SK-N-SH (cell line): ENCODE measurements at places on chromosomes 4 and X.

- DNase-seq: no peak
Measured at GRCh38 chr4:166823848-166824247, 410.4 kb downstream of the SPOCK3 start.

DNA sequence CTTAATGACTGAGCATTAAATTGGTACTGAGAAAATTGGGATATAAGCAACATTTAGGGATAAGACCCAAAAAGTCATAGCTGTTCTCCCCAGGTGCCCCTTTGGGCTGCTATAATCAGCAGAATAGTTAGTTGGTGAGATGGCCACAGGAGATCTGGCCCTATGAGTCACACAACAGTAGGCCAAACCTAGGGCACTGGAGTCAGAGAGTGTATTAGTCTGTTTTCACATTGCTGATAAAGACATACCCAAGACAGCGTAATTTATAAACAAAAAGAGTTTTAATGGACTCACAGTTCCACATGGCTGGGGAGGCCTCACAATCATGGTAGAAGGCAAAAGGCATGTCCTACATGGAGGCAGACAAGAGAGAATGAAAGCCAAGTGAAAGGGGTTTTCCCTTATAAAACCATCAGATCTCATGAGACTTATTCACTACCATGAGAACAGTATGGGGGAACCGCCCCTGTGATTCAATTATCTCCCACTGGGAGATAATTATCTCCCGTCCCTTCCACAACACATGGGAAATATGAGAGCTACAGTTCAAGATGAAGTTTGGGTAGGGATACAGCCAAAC lies 338.3 kb upstream of the NR3C2 start:
- no peak for DNase-seq

DNA sequence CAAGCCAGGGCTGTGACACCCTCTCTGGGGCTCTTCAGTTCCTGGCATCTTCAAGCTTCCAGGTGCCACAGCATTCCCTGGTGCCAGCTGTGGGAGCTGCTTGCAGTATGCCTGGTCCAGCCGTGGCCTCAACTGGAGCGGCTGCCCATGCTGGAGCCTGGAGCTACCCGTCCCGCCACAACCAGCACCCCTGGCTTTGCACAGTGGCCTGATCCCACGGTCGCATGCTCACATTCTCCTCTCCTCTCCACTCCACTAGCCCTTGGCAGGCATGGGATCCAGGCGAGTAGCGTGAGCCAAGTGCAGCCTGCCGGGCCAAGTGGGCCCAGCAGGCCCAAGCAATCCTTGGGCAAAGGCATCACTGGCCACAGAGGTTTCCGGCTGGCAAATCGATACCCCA lies 81.7 kb downstream of the PPP4R3C start:
- no peak for DNase-seq

- no peak for DNase-seq
Measured at GRCh38 chr4:27463816-27464215, 603.2 kb downstream of the STIM2 start.

DNA sequence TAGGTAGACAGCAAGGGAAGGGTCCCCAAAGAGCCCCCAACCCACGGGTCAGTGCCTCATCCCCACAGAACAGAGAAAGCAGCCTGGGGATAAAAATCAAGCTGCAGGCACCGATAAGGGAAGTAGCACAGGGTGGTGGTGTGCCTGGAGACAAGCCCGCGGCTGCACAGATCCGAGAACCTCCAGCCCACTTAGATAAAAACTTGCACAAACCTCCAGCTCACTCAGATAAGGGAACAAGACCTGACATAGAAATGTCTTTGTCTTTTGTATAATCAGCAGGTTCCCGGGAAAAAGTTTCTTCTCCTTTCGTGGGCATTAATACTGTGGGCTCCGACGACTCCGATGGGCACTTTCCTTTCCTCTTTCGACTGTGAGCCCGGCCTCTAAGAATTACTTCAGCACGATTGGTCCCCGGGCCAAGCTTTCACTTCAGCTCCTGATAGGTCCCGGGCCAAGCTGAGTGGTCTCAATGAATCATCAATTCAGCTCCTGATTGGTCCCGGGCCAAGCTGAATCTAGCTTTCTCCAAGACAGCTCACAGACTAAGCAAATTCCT lies 32.4 kb downstream of the PRDX4 start:
- no peak for DNase-seq

DNA sequence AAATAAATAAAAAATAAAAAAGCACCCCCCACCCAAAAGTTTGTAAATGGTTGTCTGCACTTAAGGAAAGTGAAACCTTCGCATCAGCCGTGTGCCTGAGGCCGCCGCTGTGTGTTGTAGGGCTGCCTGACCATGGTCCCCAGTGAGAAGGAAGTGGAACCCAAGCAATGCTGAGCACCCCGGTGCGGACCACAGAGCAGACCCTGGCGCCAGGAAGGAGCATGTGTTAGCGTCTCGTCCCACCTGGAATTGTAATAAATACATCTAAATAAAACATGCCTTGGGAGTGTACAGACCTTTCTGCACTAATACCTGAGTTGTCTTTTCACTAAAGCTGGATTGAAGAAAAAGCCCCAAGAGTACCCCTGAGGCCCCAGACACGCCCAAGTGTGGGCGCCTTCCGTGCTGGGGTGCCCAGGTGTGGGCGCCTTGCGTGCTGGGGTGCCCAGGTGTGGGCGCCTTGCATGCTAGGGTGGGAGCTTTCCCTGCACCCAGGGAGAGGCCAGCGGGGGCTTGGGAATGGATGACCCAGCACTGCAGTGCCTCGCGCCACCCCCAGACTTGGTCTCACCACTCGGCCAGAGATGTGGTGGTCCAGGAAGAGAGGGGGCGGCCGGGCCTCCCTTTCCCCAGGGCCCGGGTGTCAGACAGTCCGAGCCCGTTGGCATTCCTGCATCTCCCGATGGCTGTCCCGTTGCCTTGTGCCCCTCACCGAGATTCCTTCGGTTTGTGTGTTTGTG lies 33.7 kb downstream of the HTT-AS start:
- DNase-seq: no peak

DNA sequence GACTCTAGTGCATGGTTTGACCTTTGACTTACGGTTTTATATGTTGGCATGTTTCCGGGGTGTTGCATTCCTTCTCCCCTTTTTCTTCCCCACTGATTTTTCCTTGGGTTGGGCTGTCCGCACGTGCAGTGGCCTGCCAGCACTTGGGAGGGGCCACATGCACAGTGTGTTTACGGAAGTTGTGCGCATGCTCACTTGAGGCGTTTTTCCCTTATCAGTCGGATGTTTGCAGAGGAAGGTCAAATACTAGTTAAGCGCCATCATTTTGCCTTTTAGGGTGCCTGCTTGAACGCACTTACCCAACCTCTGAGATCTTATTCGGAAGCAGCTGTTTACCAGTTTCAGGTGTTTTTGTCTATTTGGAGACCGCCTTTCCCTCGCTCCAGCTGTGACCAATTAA lies 653.9 kb upstream of the AADAT start:
- DNase-seq: no peak

DNA sequence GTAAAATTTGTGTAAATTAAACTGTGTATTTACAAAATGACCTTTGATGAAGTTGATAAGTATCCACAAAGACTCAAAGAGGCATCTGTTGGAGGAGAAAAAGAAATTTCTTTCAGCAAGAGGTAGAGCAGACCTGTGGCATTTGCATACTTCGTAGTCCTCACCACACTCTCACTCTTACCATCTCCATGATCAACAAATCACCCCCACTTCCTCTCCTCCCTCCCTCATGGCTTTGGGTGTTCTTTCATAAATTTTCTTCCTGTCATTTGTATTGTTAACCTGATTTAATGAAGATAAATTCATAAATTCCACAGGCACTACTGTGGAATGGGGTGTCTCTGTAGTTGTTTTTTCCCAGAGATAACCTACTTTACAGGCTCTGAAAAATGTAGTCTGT lies 366.5 kb downstream of the ZNF674 start:
- no peak for DNase-seq

- DNase-seq: no peak
Measured at GRCh38 chrX:10649265-10649664, 28.9 kb upstream of the MID1 start.

DNA sequence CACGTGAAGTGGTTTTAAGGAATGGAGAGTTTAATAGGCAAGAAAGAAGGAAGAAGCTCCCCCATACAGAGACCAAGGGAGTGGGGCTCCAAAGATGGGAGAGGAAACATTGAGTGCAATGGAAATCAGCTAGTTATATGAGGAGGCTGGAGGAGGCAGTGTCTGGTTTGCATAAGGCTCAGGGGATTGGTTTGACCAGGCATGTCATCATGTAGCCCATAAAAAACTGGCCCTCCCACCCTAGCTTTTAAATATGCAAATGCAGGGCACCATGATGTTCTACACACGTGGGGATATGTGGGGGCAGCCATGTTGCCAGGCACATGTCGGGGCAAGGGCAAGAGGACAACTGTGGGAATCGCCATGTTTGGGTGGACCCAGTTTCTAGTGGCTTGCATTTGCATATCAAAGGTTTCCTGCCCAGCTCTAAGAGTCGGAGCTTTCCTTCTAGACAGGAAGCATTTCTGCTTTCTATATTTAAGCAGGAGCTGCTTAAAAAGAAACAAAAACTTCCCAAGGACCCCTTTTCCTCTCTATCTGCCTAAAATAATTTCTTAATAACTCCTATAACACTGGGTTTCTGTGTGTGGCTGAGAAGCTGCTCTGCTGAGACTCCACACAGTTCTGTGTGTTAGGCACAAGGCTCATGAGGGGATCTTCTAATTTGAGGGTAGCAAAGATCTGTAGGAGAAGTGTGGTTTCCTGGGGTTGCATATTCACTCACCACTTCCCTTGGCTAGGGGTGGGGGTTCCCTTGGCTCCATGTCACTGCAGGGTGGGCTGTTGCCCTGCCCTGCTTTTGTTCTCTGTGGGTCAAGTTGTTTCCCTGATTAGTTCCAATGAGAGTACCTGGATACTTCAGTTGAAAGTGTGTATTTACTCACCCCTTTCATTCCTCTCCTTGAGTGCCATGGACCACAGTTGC lies 113.5 kb downstream of the VSIG4 start:
- DNase-seq: no peak

DNA sequence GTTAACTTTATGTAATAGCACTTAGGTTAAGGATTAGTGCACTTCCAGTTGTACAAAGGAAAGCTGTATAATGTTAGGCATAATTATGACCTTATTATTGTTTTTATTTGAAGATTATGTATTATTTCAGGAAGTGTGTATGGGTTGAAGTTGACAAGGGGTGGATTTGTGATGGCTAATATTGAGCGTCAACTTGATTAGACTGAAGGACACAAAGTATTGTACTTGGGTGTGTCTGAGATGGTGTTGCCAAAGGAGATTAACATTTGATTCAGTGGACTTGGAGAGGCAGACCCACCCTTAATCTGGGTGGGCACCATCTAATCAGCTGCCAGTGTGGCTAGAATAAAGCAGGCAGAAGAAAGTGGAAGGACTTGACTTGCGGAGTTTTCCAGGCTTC lies 127.3 kb downstream of the PPARGC1A start:
- DNase-seq: no peak

- no peak for DNase-seq
Measured at GRCh38 chr4:2862528-2862927, 18.9 kb downstream of the ADD1 start.
